ENCODE measurements at places on chromosomes 1 and 21.

DNA sequence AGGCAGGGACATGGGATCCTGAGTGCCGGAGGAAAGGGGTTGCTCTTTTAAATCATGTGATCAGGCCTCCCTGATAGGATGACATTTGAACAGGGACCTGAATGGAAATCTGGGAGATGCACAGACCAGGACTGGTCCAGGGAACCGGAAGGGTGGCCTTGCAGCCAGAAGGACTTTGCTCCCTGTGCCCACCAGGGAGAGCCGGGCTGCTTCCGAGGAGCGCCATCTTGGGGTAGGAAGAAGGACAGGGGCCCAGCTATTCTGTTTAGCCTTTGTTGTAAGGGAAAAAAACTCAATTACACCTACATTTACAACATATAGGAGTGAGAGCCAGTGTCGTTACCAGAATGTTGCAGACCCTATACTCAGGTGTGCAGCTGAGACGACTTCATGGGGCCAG, 5.5 kb downstream of the KLHDC7A start:
- no peaks in the 10 kb centered on the region for H3K27me3 ChIP-seq
- peaks cover 23% of the 10 kb centered on the region for H3K36me3 ChIP-seq
- H3K4me3 ChIP-seq, result no peak overlapping the region
- H3K27ac ChIP-seq, result no peak overlapping the region

GRCh38 chr1:228098323-228098931, 4.7 kb downstream of the C1orf35 start:
- H3K4me3 ChIP-seq, result no peak overlapping the region
- H3K4me1 ChIP-seq, result no peaks in the 10 kb centered on the region
- no peak overlapping the region for H3K27ac ChIP-seq
- peak; percentile 19 for DNase-seq
- peaks cover 63% of the 10 kb centered on the region for H3K36me3 ChIP-seq

- H3K27me3 ChIP-seq, result no peaks in the 10 kb centered on the region
- H3K36me3 ChIP-seq, result peaks cover 17% of the 10 kb centered on the region
- no peak overlapping the region for H3K4me3 ChIP-seq
- no peak for DNase-seq
Observed at GRCh38 chr21:35291973-35292627, 243.0 kb upstream of the RUNX1 start.

DNA sequence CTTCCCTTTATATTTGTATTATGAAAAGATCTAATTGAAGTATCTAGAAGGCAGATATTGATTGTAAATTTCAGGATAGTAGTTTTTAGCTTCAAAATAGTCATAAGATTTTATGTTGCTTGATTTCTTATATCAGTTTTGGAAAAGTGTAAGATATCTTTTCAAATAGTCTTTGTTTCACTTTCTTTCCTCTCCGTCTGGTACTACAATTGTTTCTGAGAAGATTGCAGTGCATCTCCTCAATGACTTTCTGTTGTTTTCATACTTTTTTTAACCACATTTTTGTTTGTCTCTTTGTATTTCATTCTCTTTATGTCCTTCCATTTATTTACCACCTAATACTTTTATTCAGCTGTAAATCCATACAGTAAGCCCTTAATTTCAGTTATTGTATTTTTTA, 964.6 kb upstream of the B3GALT2 start:
- no peak overlapping the region for H3K4me3 ChIP-seq
- H3K4me1 ChIP-seq, result no peaks in the 10 kb centered on the region
- no peaks in the 10 kb centered on the region for H3K27me3 ChIP-seq
- DNase-seq, result no peak
- H3K36me3 ChIP-seq, result no peaks in the 10 kb centered on the region
- no peak overlapping the region for H3K27ac ChIP-seq

- H3K36me3 ChIP-seq, result no peaks in the 10 kb centered on the region
- H3K27ac ChIP-seq, result no peak overlapping the region
Observed at GRCh38 chr1:33455539-33456501, 16.6 kb upstream of the ZSCAN20 start.

- H3K27me3 ChIP-seq, result no peaks in the 10 kb centered on the region
- H3K4me1 ChIP-seq, result no peaks in the 10 kb centered on the region
- H3K4me3 ChIP-seq, result no peak overlapping the region
- no peak for DNase-seq
- no peaks in the 10 kb centered on the region for H3K36me3 ChIP-seq
Observed at GRCh38 chr1:80044662-80045061, 1038.1 kb upstream of the ADGRL4 start.

- peaks cover 13% of the 10 kb centered on the region for H3K36me3 ChIP-seq
- no peak overlapping the region for H3K27ac ChIP-seq
- no peak overlapping the region for H3K4me3 ChIP-seq
- DNase-seq, result no peak
- H3K4me1 ChIP-seq, result no peaks in the 10 kb centered on the region
Observed at GRCh38 chr21:39220150-39220549, 36.9 kb upstream of the PSMG1 start.

DNA sequence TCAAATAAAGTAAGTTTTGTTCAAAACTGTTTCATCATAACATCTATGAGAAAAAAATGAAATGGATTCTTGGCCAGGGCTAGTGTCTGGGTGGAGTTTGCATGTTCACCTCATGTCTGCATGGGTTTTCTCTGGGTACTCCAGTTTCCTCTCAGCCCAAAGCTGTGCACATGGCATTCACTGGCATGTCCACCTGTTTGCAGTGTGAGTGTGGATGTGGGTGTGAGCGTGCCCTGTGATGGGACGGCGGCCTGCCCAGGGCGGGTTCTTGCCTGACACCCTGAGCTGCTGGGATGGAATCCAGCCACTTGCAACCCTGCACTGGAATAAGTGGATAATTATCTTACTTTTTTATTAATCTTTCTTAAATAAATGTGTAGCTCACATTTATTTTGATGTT, 185.5 kb downstream of the RYR2 start:
- H3K4me1 ChIP-seq, result no peaks in the 10 kb centered on the region
- no peak overlapping the region for H3K4me3 ChIP-seq
- no peak for DNase-seq
- H3K36me3 ChIP-seq, result no peaks in the 10 kb centered on the region
- no peak overlapping the region for H3K27ac ChIP-seq

DNA sequence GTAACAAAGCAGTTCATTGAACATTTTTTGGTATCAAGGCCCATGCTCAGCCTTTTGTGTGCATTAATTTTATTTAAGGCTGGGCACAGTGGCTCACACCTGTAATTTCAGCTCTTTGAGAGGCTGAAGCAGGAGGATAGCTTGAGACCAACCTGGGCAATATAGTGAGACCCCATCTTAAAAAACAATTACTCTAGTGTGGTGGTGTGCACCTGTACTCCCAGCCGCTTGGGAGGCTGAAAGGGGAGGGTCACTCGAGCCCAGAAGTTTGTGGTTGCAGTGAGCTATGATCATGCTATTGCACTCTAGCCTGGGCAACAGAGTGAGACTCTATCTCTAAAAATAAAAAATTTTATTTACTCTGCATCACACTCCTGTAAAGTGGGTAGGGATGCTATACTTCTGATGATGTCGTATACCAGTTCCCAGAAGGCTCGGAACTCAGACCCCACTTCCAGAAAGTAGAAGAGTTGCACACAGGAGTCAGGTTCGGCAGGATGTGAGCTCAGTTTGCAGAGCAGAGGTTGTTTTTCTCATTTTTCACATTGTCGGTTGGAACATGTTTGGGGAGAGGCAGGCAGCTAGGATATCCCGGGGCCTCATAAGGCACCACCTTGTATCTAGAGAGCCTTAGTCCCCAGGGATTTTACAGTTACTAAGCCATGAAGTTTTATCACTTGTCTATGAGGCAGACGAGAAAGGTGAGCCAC, 144.6 kb downstream of the GALNT2 start:
- DNase-seq, result no peak
- no peak overlapping the region for H3K4me3 ChIP-seq
- H3K36me3 ChIP-seq, result peaks cover 3% of the 10 kb centered on the region
- no peak overlapping the region for H3K27ac ChIP-seq
- H3K27me3 ChIP-seq, result no peaks in the 10 kb centered on the region

- H3K36me3 ChIP-seq, result no peaks in the 10 kb centered on the region
- no peaks in the 10 kb centered on the region for H3K4me1 ChIP-seq
- DNase-seq, result no peak
- H3K27me3 ChIP-seq, result no peaks in the 10 kb centered on the region
Observed at GRCh38 chr1:73859227-73859626, 338.7 kb downstream of the LRRIQ3 start.

DNA sequence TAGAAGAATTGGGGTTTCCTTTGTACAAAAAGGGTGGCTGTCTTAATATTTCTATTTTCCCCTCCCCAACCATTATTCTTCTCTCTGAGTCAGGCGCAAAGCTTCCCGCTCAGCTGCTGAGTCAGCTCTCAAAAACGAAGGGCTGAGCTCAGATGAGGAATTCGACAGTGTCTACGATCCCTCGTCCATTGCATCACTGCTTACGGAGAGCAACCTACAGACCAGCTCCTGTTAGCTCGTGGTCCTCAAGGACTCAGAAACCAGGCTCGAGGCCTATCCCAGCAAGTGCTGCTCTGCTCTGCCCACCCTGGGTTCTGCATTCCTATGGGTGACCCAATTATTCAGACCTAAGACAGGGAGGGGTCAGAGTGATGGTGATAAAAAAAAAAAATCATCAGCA, 3.0 kb upstream of the TUFT1 start:
- no peaks in the 10 kb centered on the region for H3K4me1 ChIP-seq
- no peaks in the 10 kb centered on the region for H3K27me3 ChIP-seq
- H3K4me3 ChIP-seq, result no peak overlapping the region
- DNase-seq, result no peak
- peaks cover 41% of the 10 kb centered on the region for H3K36me3 ChIP-seq
- no peak overlapping the region for H3K27ac ChIP-seq

DNA sequence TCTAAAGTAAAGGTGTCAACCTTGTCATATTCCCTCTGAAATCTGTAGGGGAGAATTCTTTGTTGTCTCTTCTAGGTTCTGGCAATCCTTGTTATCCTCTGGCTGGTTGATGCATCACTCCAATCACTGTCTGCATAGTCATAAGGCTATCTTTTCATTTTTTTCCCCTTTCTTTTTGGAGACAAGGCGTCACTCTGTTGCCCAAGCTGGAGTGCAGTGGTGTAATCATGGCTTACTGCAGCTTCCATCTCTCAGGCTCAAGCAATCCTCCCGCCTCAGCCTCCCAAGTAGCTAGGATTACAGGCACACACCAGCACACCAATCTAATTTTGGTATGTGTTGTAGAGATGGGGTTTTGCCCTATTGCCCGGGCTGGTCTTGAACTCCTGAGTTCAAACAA, 12.9 kb downstream of the DPYD start:
- no peak overlapping the region for H3K4me3 ChIP-seq
- no peaks in the 10 kb centered on the region for H3K27me3 ChIP-seq
- no peak overlapping the region for H3K27ac ChIP-seq
- no peak for DNase-seq
- no peaks in the 10 kb centered on the region for H3K36me3 ChIP-seq

GRCh38 chr1:26094677-26095383, 16.8 kb upstream of the PDIK1L start:
- H3K27ac ChIP-seq, result no peak overlapping the region
- no peaks in the 10 kb centered on the region for H3K36me3 ChIP-seq
- peak; percentile 92 for DNase-seq
- H3K4me1 ChIP-seq, result peaks cover 6% of the 10 kb centered on the region
- H3K27me3 ChIP-seq, result no peaks in the 10 kb centered on the region

GRCh38 chr1:110872745-110873720, at the start of gene CD53:
CD53 (plus strand) TSS chr1:110873148; CDS start chr1:110891409, 18,261 bp downstream.
- H3K4me3 ChIP-seq, result no peak within 1 kb of the TSS
- H3K27ac ChIP-seq, result no peak within 1 kb of the TSS
- no peaks in the 10 kb centered on the region for H3K27me3 ChIP-seq
- no peaks in the 10 kb centered on the region for H3K36me3 ChIP-seq
- DNase-seq, result no peak
- H3K4me1 ChIP-seq, result peaks cover 2% of the 10 kb centered on the region

- no peaks in the 10 kb centered on the region for H3K4me1 ChIP-seq
- H3K27ac ChIP-seq, result no peak overlapping the region
- H3K36me3 ChIP-seq, result no peaks in the 10 kb centered on the region
- no peaks in the 10 kb centered on the region for H3K27me3 ChIP-seq
- DNase-seq, result no peak
Observed at GRCh38 chr1:202049129-202049528, 38.7 kb downstream of the ELF3 start.

DNA sequence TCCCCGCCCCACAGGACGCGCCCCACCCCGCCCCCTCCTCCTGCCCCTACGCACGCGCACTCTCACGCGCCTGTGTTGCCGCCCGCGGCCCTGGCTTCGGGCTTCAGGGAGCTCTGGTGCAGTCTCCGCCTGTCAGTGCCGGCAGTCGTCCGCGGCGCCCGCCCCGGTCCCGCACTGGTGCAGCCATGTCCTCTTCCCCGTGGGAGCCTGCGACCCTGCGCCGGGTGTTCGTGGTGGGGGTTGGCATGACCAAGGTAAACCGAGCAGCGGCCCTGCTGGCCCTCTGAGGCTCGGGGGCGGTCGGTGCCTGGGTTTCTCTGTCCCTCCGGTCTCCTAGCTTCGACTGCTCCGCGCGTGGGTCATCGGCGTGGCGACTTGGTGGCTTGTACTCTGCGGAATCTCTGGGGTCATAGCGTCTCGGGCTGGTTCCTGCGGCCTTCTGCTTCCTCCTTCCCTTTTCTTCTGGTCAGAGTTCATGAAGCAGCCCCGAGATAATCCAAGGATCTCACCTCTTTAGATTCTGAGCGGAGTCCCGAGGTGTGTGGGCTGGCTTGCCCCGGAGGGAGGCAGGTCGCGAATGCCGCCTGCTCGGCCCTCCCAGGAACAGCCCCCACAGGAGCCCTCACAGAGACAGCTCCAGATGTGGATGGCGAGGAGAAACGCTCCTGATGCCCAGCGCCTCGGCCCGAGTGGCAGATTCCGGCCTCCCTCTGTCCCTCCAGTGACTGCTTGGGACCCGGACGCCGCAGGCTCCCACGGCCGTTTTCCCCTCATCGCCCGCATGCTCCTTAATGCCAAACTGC, at the start of gene SCP2:
SCP2 (plus strand) TSS at position 65 of the 803 bp plus-strand sequence; CDS start at position 186, 121 bp downstream.
- peak; percentile 83 for DNase-seq
- no peak within 1 kb of the TSS for H3K27ac ChIP-seq
- H3K4me3 ChIP-seq, result peak within 1 kb of the TSS; percentile 60
- H3K4me1 ChIP-seq, result no peaks in the 10 kb centered on the region
- H3K36me3 ChIP-seq, result no peaks in the 10 kb centered on the region

- no peak for DNase-seq
- no peak overlapping the region for H3K27ac ChIP-seq
Observed at GRCh38 chr1:33468011-33468410, 4.4 kb upstream of the ZSCAN20 start.

GRCh38 chr1:161001525-161001924, 19.4 kb downstream of the F11R start:
- no peak overlapping the region for H3K27ac ChIP-seq
- H3K4me1 ChIP-seq, result no peaks in the 10 kb centered on the region
- no peak for DNase-seq
- H3K4me3 ChIP-seq, result no peak overlapping the region

DNA sequence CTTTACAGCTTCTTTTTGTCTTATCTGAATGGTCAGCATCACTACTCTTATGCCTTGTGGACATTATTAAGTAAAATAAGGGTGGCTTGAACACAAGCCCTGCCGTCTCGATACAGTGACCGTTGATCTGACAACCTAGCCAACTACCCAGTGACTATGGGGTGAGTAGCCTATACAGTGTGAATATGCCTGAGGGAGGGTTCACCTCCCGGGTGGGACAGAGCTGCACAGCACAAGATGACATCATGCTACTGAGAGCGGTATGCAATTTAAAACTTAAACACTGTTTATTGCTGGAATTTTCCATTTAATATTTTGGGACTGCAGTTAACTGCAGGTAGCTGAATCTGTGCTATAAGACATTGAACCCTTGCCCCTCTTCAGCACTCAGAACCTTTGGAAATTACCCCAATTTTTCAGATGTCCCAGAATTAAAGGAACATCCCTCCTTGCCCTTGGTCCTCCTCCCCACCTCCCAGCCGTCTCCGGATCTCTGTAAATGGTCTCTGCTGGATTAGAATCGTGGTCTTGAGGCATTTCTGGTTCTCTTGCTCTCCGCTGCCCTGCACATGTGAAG, 618.5 kb downstream of the PTPRU start:
- no peak overlapping the region for H3K4me3 ChIP-seq
- no peak for DNase-seq
- H3K36me3 ChIP-seq, result no peaks in the 10 kb centered on the region
- H3K27me3 ChIP-seq, result no peaks in the 10 kb centered on the region
- no peak overlapping the region for H3K27ac ChIP-seq
- no peaks in the 10 kb centered on the region for H3K4me1 ChIP-seq
